Uterus (tissue), 4 donors: ENCODE measurements at places on chromosomes 1 and 21. TPM values are rescaled to one million over a fixed set of nuclear protein-coding genes. Genes with fewer than 3 reads are reported as not detected.
A peak's percentile ranks its signal among the peaks of the same experiment; 100 is the strongest.

FCMR gene
- 1.7 TPM for total RNA-seq

GJA4 gene
- total RNA-seq = 26.5 TPM

ACOT11 gene
- 16.2 TPM for total RNA-seq

TRIM67 gene
- total RNA-seq = 1.1 TPM

DNA sequence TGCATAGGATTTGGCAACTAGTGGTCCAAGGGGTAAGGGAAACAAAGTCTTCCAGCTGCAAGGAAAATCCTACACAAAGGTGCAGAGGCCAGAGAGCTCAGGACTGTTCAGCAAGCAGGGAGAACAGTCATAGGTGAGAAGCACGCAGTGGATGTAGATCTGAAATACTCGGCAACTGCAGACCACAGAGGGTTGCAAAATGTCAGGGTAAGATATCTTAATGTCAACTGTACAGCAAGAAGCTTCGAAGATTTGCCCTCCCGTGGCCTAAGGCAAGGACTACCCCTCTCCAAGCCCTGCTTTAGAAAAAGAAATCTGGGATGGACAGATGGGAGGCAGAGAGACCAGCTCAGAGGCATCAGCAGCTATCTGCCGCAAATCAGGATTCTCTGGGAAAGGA is 153.4 kb upstream of the IRF2BP2 start:
- DNase-seq = no peak

DNA sequence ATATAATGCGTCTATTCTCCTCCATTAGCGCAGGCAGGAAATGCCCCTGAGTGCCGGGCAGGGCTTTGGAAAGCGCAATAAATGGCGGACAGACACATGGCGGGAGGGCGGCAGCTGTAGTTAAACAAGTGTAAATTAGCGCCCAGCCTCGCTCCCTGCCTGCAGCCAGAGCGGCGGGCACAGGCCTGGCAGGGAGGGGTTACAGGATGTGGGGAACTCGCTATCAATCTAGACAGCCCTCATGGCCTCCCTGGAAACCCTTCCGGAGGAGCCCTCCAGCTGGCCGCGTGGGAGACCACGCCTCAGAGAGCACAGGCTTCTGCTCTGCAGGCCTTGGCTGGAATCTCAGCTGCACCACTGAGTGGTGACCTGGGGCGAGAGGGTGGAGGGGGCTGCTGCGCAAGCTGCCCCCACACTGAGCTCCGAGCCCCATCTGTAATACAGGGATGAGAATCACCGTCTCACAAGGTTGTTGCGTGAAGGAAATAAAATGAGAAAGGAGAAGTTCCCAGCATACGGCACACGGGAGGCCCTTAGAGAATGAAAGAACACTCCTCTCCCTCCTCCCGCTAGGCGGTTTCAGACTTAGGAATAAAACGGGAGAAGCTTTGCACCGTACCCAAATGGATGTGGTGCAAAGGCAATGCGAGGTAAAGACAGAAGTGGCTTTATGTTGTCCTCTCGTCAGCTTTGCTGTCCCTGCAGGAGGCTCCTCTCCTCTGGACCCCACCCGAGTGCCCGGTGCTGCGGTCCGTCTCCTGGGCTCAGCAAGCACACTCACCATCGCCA is 167.2 kb upstream of the POU3F1 start:
- no peak for DNase-seq

- DNase-seq = no peak
These were observed 418.9 kb upstream of the ADGRL2 start for GRCh38 chr1:81381881-81382280.

DNA sequence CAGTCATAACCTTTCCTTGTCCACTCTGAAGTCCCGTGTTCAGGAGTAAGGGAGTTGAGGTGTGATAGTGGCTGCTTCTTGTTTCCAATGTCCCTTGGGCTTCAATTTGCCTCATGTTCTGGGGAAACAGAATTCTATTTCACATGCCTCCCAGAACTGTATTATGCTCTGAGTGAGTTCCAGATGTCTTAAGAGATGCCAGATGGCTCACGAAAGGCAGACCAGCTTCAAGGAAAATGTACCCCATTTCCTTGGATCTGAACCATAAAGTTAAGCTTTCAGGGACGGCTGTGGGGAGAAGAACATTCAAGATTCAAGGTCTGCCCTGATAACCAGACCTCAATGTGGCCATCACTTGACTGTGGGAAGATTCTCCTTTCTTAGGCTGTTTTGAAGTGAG is 42.4 kb downstream of the C1orf87 start:
- no peak for DNase-seq

DNA sequence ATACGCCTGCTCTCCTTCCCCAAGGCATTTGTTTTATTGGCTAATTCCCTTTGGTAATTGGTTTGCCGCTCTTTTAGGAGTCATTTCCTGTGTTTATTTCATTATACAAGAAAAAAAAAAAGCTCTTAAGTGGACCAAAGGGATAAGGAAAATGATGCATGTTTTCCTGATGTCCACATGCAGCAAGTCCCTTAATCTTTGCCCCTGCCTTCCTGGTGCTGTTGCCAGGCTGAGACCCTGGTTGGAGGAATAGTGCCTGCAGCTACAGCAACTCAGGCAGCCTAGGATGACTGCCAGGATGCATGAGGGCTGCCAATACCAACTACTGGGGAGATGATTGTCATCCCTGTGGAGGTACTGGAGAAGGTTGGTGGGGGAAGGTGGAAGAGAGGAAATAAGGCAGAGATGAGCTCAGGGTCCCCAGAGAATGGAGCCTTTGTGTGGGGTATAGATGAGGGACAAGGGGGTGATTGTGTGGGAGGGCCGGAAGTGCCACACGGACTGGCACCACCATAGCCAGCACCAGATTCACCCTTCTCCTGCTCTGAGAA is 6.1 kb upstream of the GATAD2B start:
- DNase-seq = peak; percentile 11

DNA sequence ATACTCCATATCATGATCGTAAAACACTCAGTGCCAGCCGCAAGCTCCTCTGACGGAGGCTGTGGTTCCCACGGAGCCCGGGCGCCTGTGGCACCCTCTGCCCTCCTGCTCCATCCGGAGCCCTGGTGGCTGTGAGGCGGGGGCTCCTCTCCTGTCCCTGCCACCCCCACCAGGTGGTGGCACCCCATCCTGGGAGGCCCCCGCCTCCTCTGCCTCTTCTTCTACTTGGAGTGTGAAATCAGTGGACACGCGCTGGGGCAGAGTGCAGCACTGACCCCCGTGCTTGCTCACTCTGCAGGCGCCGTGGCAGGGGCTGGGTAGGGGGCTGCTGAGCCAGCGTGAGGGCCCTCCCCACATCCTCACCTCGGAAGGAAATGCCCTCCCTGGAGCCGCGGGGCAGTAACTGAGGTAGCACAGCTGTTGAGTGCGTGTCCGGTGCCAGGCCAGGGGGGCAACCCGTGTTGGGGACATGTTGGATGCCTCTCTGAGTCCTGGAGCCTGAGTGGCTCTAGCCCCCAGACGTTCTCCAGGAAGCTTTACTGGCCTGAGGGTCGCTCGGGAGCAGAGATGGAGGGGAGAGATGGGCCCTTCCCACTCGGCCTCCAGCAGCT is 58.7 kb upstream of the ABCG1 start:
- DNase-seq = no peak

DNA sequence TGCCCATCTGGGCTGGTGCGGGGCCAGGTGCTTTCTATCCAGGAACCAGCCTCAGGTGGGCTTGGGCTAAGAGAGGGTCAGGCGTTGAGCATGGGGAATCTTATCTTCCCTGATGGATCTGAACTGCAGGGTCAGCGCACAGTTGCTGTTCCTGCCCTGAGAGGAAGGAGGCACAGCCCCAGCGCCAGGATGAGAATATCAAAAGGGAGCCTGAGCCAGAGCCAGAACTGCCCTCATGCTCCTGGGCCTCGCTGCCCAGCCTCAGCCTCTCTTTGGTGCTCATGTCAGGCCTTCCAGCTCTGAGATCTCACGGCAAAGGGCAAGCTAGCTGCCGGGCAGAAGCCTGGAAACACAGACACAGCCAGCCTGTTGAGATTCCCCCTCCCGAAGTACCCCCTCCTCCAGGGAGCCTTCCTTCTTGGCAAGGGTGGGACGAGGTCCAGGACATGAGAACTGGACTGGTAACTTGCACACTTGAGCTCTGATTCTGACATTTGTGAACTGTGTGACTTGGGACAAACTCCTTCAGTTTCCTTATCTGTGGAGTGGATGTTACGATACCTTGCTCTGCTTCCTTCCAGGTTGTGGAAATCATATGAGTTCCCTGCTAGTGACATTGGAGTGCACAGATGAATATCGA is 1.2 kb upstream of the LAD1 start:
- no peak for DNase-seq

- no peak for DNase-seq
These were observed 103.6 kb downstream of the RHOU start for GRCh38 chr1:228838717-228839500.

- peak; percentile 90 for DNase-seq
These were observed 10.0 kb upstream of the FAAP20 start for GRCh38 chr1:2204415-2205190.
